ENCODE measurements at places on chromosomes 1 and 21. TPM values are rescaled to one million over a fixed set of nuclear protein-coding genes. Genes with fewer than 3 reads are reported as not detected.

DNA sequence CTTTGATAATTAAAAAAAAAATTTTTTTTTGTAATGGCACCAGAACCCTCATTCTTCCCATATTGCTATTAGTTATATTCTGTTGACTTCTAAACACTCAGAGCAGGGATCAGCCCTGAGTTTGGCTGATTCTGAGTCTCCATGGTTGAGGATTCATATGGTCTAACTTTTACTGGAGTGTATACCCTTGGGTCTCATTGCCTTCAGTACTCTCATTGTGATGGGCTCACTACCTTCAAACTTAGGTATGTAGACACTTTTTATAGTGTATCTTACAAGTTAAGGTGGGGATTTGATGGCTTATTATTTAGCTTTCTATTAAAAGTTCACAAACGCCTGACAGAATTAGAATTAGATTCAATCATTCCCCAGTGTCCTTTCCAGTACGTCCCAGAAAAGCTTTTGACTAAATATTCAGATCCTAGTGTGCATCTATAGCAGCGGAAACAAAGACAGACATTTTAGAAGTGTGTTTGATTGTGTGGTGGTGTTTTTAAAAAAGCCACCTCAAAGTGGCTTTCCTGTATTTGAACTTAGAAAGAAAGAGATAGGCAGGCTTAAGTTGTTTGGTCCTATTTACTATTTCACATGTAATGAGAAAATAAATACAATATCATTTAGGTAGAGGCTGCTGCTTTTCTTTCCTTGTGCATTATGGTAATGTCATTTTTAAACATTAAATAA is 1.4 kb downstream of the MACF1 start:
- DNase-seq = no peak

The HCN3 gene
- total RNA-seq = 5.1 TPM

The CFAP57 gene
- total RNA-seq = 0.14 TPM

The PHC2 gene
- 43.9 TPM for total RNA-seq

GRCh38 chr1:18409609-18410237 is 71.0 kb upstream of the KLHDC7A start:
- DNase-seq = no peak

The FMOD gene
- not detected for total RNA-seq

The ANXA9 gene
- total RNA-seq = 1.6 TPM

- no peak for DNase-seq
Observed at GRCh38 chr1:94973309-94973922, 46.5 kb upstream of the CNN3 start.

- DNase-seq = peak; percentile 90
Observed at GRCh38 chr1:32754317-32755097, 51.9 kb upstream of the SYNC start.

DNA sequence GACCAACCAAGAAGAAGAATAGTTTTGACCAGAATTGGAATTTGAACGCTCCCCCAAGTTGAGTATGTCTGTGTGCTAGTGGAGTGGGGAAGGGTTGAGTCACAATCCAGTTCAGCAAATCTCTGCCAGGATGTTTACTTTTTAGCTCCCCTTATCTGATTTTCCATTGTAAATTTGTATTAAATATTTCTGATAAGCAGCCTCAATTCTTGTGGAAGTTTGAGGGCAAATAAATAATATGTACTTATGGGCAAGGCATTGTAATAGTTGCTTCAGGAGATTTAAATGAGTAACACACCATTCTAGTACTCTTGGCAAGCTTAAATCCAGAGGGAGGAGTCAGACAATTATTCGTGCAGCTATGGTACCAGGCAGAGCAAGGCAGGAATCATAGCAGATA is 14.4 kb downstream of the CXADR start:
- no peak for DNase-seq
